ENCODE measurements at places on chromosomes 6 and 20.

GRCh38 chr20:41738604-41739206 lies 120.5 kb upstream of the CHD6 start:
- DNase-seq = peak; percentile 57

DNA sequence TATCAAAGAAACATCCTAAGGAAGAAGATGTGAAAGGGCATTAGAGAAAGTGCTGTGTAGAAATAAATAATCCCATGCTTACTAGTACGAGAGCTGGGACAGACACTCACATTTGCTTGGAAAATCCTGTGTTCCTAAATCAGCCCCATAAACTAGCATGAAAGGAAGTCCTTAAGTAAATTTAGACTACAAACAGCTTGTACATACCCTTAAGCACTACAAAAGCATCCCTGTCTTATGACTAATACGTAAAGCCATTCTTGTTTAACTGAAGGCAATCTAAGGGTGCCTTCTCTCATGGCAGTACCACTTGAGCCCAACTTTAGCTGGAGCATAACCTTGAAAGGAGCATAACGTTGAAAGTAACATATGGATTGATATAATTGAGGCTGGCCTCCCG lies 15.4 kb upstream of the FOXQ1 start:
- DNase-seq = no peak

DNA sequence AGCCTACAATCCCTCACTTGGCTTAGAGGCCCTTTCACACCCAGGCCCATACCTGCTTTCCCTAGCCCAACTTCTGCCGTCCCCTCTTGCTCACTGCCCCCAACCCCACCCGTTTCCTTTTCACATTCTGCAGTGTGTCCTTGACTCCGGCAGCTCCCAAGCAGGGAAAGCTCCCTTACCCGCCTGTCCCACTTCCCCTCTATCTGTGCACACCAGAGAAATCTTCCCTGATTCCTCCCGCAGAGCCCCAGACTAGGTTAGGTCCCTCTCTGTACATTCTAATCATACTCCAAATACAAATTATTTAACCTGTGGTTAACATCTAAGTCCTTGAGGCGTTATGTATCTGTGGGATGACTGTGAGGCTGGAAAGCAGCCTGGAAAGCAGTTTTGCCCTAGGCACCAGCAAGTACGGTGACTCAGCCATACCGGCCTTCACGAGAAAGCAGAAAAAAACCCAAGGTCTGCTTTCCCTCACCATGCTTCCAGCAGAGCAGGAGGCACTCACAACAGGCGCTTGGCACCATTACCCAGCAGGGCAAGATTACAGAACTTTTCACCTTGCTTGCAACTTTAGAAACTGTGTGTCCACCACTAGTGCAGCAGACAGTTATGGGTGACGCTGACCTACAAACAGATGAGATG lies 22.3 kb downstream of the ELOVL5 start:
- DNase-seq = peak; percentile 56

- peak; percentile 40 for DNase-seq
Measured at GRCh38 chr6:111220383-111221031, 133.2 kb downstream of the SLC16A10 start.

DNA sequence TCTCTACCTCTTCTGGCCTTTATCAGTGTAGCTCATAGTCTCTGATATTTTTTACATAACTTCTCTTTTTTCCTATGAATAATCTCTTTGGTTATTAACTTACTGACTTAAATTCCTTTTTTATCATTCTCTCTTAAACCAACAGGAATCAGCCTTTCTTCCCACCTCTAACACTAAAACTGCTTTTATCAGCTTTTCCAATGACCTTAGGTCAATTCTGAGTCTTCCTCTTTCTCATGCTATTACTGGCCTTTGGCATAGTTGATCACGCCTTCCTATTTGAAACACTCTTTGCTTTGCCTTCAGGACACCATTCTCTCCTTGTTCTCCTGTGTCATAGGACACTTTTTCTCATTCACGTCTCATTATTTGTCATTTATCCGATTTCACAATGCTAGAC lies 8.1 kb upstream of the HINT3 start:
- DNase-seq = no peak

DNA sequence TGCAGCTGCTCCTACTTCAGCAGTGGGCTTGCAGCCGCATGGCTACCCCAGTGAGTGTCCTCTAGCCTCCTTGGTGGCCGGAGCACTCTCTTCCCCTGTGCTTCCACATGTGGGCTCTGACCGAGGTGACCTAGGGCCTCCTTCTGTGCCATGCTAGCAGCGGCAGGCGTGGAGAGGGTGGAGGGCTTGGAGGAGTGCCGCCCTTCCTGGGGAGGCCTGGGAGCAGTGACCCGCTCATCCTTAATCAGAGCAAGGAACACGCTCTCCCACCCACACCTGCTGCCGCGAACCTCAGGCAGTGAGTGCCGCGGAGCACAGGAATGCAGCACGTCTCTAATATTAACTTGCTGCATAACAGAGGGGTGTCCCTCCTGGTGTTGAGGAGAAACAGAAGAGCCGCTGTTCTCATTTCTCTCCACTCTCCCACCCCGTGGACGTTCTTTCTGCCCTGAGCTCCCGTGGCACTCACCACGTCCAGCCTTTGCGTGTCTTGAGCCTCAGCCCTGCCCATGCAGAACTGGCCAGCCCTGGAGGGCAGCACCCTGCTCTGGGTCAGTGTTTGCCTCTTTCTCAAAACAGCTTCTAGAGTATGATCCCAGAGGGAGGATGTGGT lies 31.9 kb downstream of the DUSP22 start:
- DNase-seq = no peak

- no peak for DNase-seq
Measured at GRCh38 chr6:165049362-165049761, 260.0 kb downstream of the C6orf118 start.

DNA sequence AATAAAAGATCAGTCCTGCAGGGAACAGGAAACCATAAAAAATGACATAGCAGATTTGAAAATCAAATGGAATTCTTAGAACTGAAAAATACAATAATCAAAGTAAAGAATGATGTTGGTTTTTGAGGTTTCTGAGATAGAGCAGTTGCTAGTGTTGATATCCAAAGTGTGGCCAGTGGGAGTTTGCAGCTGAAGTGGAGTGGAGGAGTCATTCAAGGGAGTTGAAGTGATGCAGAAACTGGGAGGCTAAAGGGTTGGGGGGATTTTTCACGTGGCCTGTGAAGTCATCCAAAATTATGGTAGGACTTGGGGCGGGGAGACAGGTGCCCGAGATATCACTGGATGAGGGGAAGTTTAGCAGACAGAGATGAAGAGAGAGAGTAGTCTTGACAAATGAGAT lies 123.6 kb downstream of the CDC5L start:
- no peak for DNase-seq

- no peak for DNase-seq
Measured at GRCh38 chr6:46407776-46408530, 83.3 kb downstream of the RCAN2 start.

DNA sequence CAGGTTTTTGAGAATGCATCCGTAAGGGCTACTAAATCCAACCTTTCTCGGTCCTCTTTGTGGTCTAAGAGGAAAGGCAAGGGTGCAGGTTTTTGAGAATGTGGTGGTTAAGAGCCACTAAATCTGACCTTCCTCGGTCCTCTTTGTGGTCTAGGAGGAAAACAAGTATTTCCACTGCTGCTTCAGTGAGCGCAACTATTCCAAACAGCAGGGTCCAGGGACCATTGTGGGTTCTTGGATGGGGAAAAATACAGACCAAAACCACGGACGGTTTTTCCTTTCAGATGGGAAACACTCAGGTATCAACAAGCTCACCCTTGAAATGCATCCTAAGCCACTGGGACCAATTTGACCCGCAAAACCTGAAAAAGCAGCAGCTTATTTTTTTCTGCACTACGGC lies 21.9 kb downstream of the BTBD9 start:
- DNase-seq = no peak

DNA sequence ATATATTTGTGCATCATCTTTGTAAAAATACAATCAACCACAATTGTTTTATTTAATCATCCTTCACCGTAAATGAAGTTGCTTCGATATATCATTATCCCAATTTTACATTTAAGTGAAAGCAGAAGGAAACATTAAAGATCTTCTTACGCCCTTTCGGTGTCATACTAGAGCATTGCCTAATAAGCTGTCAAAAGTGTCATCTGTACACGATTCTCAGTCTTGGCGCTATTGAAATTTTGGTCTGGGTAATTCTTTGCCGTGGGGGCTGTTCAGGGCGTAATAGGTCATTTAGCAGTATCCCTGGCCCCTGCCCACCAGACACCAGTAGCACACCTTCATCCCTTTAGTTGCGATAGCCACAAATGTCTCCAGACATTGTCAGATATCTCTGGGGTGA lies 40.4 kb upstream of the TMEM170B start:
- DNase-seq = no peak

Data from common myeloid progenitor, CD34-positive (primary cell).